Activated T-cell treated with anti-CD3 and anti-CD28 coated beads, Interleukin-2, amount 50 U/mL, for 4 hours (primary cell): ENCODE measurements at places on chromosomes 3 and 15. TPM values are rescaled to one million over a fixed set of nuclear protein-coding genes. Genes with fewer than 3 reads are reported as not detected.

The MYRIP gene
- not detected for total RNA-seq

The CPA3 gene
- total RNA-seq: not detected

The RASL12 gene
- total RNA-seq: not detected

The ATP13A4 gene
- 0.16 TPM for total RNA-seq

The TMEM45A gene
- total RNA-seq: 0.18 TPM

The STRC gene
- total RNA-seq: 0.22 TPM

The TTBK2 gene
- 7.1 TPM for total RNA-seq

The TIGIT gene
- total RNA-seq: 22.6 TPM

The POPDC2 gene
- total RNA-seq: 0.84 TPM

The ECE2 gene
- total RNA-seq: not detected

GRCh38 chr3:132569153-132569552, 27.9 kb upstream of the ACKR4 start:
- no peak for DNase-seq

DNA sequence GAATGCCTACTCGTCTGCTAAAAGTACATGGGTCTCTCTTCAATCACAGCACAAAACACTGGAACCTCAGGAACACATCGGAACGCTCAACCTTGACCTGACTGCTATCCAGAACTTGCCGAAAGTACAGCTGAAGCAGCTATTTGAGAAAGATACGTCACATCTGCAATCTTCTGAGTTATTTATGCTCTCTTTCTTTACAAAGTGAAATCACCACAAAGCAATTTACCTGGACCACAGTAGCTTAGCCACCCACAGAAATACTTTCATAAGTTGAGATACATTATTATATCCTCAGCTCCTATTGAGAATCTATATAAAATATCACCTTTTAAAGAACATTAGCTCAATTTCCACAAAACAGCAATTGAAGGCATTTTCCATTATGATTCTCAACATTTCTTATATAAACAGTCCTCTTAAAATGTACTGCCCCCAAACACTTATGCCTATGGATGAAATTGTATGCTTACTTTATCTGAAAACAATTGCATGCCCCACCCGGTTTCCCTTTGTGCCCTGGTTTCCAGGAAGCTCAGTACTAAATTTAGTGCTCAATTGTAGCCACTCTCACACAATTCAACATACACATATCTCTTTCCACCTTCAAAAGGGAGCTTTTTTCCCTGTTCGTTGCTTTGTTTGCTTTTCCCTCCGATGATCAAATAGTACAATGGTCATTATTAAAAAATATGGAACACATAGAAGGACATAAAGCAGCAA, 31.8 kb downstream of the HEG1 start:
- DNase-seq: no peak

- no peak for DNase-seq
Observed at GRCh38 chr15:80419546-80419945, 15.4 kb downstream of the ARNT2 start.

DNA sequence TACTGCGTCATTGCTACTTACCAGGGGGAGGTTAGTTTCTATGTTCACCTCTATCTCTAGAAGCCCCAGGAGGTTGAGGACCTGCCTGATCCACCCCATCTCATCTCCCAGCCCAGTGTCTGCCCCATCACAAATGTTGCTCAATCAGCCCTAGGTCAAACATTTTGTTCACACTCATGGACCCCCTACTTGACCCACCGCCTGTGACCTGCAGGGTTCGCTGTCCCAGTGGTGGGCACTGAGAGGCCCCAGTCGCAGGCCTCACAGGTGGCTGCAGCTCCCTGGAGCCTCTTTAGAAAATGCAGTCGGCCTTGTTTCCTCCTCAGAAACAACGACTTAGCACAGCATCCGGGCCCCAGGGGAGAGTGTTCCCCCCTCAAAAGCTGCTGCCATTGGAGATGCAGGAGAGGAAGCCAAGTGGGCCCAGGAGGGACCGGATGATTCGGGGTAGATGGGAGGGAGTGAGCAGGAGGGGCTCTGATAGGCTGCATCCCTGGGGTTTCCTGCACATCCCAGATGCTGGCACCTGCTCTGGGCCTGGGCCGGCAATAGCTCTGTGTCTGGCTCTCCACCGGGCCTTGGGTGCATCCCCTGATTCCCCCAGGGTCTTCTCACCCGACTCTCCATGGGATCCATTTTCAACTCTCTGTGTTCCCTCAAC, 18.4 kb upstream of the INSYN1 start:
- no peak for DNase-seq

DNA sequence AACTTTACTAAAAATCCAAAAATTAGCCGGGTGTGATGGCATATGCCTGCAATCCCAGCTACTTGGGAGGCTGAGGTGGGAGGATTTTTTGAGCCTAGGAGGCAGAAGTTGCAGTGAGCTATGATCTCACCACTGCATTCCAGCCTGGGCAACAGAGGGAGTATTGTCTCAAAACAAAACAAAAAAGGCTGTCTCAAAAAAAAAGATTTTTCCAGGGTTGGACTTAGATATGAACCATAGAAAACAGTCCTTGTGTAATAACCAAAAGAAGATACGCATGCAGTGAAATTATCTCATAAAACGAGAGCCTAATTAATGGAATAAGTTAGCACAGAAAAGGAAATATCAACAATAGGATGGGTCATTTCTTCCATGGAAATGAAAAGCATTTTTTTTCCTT, 320.4 kb upstream of the RASGRP1 start:
- DNase-seq: no peak

- no peak for DNase-seq
Observed at GRCh38 chr3:29067007-29067406, 213.9 kb upstream of the RBMS3 start.

DNA sequence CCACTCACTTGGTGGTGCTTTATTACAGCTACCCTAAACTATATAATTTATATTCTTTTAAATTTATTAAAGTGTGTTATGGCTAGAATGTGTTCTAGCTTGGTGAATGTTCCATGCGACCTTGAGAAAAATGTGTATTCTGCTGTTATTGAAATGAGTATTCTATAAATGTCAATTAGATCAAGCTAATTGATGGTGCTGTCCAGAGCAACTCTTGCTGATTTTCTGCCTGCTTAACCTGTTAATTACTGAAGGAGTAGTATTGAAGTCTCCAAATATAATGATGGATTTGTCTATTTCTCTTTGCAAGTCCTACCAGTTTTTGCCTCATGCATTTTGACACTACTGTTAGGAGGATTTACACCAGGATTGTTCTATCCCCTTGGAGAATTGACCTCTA, 3.2 kb upstream of the TEX9 start:
- no peak for DNase-seq

- no peak for DNase-seq
Observed at GRCh38 chr3:65151666-65152065, 463.9 kb upstream of the ADAMTS9 start.

GRCh38 chr3:98561727-98562521, 30.1 kb downstream of the GPR15 start:
- no peak for DNase-seq

- no peak for DNase-seq
Observed at GRCh38 chr3:146387566-146387965, 81.8 kb downstream of the PLSCR2 start.

- no peak for DNase-seq
Observed at GRCh38 chr3:33016846-33017405, 65.5 kb downstream of the CCR4 start.

- DNase-seq: no peak
Observed at GRCh38 chr3:115322901-115323300, 175.8 kb upstream of the ZBTB20 start.

GRCh38 chr3:190058521-190059241, 62.0 kb downstream of the P3H2 start:
- DNase-seq: no peak

DNA sequence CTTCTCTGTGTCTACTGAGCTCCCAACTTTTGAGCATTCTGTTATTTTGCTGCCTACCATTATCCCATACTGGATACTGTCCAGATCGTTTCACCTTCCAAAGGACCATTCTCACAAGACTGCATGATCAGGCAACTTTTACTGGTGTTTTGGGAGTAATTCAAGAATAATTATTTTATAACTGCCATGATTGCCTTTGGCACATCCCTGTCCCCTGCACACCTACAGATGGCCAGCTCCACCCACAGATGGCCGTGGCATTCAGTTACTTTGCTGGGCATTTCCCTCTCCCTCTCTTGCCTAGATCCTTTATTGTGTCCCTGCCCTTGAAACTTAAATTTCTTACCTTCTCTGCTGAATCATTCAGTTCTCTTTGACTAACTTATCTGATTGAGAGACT, 263.9 kb downstream of the DIPK2A start:
- no peak for DNase-seq

GRCh38 chr3:176075046-176075445, 1122.2 kb downstream of the TBL1XR1 start:
- DNase-seq: no peak

GRCh38 chr15:41966414-41966812, 5.9 kb downstream of the EHD4 start:
- DNase-seq: no peak
